ENCODE measurements at places on chromosomes 2 and 18. TPM values are rescaled to one million over a fixed set of nuclear protein-coding genes. Genes with fewer than 3 reads are reported as not detected.

The EPHA4 gene
- 6.1 TPM for total RNA-seq

The ABCG5 gene
- total RNA-seq = not detected

The VIT gene
- total RNA-seq = not detected

The DQX1 gene
- 1.6 TPM for total RNA-seq

The SNED1 gene
- total RNA-seq = 0.38 TPM

All from bronchial epithelial cell (primary cell).